Progenitor cell of endocrine pancreas (in vitro differentiated cells): ENCODE measurements at places on chromosomes 2 and 18.

DNA sequence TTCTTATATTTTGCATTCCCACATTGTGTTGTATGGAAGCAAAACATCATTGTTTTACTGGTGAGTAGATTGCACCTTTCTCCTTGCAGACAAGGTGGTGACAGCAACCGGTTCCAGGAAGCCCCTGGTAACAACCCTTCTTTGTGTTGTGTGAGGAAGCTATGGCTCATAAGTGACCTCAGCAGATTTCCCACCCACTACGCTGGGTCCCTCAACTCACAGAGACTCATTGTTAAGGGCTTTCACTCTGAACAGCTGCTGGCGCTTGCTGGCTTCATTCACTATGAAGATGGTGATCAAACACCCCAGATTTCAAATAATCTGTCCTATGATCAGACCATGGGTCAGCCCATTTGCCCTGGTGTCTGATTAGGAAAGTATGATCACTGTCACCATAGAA is 53.4 kb downstream of the WIPF1 start:
- DNase-seq = no peak

- peak; percentile 49 for DNase-seq
Observed at GRCh38 chr18:57881818-57882413, 78.8 kb upstream of the ATP8B1 start.

DNA sequence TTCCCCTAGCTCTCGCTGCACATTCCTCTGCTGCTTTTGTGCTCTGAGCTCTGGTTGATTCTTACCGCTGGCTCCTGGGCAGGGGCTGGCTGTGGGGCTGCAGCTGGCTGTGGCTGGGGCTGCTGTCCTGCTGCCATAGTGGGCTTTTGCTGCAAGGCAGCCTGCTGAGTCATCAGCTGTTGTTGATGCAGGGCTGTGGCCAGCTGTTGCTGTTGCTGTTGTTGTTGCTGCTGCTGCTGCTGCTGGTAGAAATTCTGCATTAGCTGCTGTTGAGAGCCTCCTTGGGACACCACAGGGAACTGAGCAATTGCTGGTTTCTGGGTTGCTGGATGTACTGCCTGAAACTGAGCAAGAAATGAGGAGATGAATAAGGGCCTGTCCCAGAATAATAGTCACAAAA is 77.2 kb upstream of the NFU1 start:
- DNase-seq = no peak

DNA sequence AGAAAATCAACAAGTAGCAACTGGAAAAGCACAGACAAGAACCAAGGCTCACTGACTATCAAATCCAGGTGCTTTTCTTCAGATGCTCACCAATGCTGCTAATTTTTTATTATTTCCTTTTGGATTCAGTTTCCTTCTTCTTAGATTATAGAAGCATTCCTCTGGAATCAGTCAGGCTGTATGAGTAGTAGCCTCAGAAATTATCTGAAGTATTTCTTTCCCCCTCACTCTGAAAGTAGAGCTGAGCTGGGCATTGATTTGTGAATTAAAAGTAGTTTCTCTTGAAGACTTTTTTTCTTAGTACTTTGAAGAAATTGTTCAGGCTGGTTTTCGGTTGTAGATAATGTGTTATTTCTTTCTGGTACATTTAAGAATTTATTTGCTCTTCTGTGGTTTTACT is 273.7 kb downstream of the NOL4 start:
- no peak for DNase-seq

DNA sequence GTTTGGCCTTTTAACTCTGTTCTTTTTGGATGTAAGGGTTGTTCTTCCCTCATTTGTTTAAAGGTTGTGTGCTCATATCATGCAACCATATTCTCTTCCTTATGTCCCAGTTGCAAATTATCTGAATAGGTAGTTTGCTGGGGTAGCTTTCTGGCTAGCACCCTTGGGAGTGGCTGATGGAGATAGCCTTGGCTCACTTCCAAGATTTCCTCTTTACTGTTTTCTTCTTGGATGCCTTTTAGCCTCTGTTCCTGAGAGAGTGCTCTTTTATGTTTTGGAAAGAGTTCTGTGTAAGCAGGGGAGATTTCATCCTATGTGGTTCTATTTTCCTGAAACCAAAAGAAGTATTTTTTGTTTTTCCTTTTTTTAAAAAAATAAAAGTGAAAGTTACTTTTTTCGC is 25.4 kb downstream of the USP14 start:
- DNase-seq = no peak

DNA sequence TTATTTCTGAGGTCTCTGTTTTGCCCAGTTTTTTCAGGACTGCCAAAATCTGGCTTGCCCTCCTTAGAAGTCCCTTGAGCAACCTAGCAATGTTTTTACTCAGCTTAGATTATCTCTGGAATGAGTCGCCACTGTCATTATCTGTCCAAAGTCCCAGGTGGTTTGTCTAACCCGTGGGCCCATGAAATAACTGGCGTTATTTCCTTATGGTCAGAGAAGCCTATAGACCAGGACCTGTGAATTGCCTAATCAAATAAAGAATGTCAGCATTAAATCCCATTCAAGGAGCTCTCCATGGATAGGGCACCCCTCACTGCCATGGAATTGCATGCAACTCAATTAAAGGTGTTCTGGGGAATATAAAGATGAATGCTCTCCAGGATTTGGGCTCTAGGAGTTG is 373.9 kb downstream of the SETBP1 start:
- no peak for DNase-seq

DNA sequence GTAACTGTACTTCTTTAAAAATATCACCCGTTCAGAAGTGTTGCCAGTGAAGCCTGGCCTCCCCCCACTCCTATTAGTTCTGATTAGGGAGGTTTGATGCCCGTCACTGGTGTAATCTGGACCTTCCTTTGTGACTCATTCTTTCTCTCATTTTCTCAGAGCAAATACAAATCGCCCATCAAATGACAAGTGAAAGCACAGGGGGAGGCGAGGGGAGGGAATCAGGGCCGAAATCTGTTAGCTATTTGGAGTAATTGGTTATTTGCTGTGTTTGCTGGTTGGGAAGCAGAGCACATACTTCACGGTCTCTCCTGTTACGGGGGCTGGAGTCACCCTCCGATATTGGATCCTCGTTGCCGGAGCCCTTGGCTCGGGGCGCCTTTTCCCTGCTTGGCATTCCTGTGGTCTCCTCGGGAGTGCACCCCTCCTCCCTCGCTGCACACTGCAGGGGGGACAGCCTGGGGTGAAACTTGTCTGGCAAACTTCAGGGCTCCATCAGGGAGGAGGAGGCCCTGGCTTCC is 178.1 kb downstream of the DYSF start:
- DNase-seq = no peak

DNA sequence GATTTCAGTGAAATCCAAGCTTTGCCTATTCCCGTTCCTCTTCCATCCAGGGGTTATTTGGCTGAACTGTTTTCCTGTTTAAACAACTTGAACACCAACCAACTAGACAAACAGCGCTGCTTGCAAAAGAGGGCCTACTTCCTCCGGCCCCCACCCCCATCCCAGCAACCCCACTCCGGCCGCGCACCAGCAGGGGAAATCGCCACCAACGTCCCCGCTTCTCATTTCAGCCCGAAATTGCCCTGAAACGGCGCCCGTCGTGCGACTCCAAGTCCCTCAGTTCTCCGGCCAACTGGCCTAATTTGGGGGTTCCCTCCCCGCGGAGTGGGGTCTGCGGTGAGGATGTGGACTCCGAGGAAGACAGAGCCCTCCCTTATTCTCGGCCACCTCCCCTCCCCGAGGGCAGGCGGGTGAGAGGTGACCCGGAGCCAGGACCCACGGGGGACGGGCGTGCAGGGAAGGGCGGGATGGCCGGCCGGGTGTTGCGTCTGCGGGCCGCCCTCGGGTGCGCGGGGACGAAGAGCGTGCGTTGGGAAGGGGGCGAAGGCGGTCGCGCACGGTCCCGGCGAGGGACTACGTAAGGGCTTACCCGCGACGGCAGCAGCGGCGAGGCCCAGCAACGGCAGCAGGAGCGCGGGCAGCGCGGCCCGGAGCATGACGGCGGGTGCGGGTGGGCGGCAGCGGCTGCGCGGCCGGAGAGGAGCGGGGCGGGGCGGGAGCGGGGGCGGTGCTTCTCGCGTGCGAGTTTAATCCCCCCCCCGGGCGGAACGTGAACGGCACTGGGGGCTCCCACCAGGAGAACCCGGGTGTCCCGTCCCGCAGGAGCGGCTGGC is at the start of gene CD302:
Gene CD302 (minus strand): TSS at position 666 of the 833 bp plus-strand sequence. CDS start 10 bp downstream, at position 656.
- DNase-seq = peak; percentile 50

GRCh38 chr18:74204526-74205152 is 56.3 kb downstream of the TIMM21 start:
- no peak for DNase-seq
